Stimulated activated CD4-positive, alpha-beta T cell treated with anti-CD3 and anti-CD28 coated beads, Interleukin-2, amount 100 ng/mL, for 48 hours (primary cell): ENCODE measurements at places on chromosomes 1 and 21.

DNA sequence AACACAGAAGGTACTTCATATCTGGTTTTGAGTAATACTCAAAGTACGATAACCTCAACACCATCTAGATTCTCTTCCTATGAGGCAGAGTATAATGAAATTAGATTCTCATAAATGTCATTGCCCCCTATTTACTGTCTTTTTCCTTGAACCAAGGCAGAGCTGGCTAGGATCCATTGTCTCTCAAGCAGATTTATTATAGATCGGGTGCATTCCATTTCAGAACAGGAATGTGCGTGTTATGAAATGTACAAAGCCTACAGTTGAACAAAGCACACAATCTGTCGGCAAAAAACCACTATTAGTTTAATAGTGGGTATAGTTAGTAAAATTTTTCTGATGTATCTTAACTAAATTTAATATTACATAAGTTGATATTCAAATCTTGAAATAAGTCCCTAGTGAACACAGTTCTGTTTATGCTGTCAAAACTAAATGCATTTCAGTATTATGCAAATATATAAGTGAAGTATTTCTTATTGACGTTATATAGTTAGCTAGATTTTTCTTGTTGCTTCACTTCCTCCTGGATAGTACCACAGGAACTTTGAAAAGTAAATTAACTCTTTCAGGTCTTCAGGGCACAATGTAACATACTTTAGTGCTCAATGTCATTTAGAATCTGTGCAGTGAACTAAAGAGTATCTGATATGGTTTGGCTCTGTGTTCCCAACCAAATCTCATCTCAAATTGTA lies 92.1 kb downstream of the DDAH1 start:
- no peak for DNase-seq

GRCh38 chr1:32539584-32540571 lies 651 bp downstream of the ZBTB8A start:
- DNase-seq = no peak

DNA sequence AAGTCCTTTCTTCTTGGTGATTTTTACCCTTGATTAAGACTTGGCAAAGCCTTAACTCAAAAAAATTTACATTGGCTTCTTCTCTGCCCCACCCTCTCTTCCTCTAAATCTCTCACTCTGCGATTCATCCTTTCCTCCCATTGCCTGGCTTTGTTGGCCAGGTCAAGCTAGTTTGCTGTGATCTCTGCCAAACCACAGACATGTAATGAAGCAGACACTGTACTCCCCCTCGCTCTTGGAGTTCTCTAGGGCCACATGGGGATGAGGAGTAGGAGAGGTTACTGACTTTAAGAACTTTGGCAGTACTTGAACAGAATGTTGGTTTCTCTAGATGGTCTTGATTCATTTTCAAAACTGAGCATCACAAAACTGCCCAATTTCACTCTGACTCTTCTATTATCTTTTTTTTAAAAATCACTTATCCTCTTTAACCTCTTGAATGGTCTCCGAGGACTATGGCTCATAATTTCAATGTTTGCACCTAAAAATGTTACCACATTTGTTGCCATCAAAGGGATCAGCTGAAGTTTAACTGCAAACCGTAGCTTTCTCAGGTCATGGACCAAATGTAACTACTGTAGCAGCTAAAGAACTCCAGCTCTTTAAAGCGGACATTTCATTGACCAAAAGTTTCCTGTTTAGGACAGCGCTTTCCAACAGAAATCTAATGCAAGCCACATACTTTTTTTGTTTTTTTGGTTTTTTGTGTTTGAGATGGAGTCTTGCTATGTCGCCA lies 62.7 kb upstream of the IPO9 start:
- no peak for DNase-seq

DNA sequence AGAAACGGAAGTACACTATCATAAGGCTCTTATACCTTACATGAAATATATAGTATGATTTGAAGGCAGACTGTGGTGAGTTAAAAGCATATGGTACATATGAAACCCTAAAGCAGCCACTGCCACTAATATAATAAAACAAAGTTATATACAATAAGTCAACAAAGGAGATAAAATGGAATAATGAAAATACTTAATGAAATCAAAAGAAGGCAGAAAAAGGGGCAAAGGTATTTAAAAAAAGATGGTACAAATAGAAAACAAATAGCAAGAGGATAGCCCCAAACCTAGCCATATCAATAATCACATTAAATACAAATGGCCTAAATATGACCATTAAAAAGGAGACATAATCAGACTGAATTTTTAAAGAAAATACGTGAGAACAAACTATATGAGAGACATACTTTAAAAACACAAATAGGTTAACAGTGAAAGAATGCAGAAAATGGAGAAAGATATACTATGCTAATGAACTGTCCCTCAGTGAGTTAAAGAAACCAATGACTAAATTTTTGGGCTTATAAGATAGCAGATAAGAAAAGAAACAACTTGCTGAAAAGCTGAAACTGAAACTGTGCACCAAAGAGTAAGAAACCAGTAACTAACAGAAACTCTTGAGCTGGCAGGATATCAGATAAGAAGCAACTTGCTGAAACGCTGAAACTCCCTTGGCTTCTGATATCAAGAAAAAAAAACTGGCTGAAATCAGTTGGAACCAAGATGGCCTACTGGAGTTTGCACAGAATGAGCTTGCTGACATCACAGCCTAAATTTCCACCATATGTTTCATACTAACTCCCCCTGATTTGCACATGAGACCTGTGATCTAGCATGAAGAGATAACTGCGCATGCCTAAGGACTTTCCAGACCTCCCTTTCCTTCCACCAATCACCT lies 44.3 kb upstream of the IL10 start:
- DNase-seq = no peak

GRCh38 chr1:192147221-192147620 lies 11.0 kb upstream of the RGS18 start:
- no peak for DNase-seq

DNA sequence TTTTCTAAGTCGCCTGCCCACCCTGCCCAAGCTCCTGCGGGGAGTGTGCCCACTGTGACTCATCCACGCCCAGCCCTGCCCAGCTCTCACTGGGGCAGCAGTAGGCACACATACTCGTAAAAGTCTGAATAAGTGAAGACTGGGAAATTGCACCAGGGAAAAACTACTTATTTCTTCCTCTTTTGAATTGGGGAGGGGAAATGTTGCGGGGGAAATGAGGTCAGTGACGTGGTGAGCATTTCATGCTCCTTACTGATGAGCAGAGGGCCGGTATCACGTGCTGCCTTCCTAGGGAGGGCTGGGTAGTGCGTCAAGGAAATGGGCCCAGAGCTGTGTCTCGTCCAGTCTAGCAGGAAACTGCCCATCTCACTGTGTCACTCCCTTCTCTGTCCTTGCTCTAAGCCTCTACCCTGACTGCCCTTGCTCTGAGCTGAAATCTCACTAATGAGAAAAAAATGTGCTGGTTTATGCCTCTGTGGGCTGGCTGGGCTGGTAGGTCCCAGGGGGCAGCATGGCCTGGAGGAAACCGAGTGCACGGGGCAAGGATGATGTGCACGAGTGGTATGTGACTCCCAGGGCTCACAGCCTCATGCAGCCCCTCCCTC lies 13.5 kb upstream of the TNFRSF1B start:
- DNase-seq = no peak

DNA sequence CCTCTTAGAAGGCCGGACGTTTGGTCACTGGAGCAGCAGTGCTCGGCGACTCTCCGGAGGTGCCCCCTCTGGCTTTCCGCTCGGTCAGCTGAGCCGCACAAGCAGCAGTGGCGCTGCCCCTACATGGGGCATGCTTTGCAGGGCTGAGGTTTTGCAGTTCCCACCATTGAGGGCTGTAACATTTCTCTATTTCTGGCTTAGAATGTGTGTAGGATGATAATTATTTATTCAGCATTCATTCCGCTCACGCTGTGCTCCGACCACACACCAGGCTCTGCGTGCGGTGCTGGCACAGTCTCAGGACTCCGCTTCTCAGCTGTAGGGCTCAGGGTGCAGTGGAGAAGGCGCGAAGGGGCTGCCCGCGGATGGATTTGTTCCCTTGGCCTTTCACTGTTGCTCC lies 119.5 kb downstream of the PCBP3 start:
- no peak for DNase-seq

DNA sequence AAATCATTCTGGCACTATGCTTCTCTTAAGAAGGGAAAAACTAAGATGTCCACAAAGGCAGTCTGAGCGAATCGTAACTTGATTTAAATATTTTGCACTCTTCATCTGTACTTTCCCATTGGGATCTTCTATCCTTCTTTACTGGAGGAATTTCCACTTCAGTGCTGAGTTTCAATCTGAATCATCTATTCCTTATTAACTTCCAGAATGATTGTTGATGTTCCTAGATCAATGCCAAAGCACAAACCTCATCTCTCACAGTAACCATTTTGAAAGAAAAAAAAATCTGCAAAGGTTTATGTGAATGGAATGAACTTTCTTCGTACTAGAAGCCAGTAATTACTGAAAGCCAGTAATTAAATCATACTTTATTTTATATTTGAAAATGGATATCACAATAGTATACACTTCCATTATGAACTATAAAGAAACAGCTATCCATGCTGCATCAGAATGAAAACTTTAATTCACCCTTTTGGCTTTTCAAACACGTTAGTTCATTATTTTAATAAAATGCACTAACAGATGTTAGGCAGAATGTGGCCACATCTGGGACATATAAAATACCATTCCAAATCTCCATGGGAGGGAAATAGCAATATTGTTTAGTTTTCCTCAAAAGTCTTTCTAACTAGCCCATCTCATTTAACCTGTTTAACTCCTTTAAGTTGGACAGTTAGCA lies 5.5 kb upstream of the RNF2 start:
- no peak for DNase-seq

- no peak for DNase-seq
Observed at GRCh38 chr1:190667914-190668313, 190.2 kb upstream of the BRINP3 start.

DNA sequence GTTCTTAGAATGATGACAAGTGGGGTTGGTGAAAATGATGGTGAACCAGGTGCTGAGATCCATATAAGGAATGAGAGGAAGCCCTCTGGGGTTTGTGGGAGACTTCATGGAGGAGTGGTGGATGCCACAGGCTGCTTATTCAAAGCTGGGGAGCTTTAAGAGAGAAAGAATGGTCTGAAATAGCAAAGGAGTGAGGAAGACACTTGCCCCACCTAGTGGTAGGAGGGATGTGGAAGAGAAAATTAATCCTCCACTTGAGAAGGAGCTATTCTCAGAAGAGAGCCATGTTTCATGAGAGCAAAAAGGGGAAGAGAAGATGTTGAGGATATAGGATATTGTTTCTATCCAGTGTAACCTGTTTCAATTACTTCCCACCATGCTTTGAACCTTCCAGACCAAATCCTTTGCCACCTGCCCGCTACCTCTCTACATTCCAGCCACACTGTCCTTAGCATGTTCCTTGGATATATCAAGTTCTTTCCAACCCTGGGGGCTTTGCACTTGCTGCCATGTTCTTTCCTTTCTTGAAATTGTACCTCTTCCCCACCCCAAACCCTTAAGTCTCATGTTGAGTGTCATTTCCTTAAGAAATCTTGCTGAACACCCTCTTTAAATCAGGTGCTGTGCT lies 19.6 kb upstream of the ZNF648 start:
- DNase-seq = peak; percentile 28
